ENCODE measurements at places on chromosomes 11 and 22.

DNA sequence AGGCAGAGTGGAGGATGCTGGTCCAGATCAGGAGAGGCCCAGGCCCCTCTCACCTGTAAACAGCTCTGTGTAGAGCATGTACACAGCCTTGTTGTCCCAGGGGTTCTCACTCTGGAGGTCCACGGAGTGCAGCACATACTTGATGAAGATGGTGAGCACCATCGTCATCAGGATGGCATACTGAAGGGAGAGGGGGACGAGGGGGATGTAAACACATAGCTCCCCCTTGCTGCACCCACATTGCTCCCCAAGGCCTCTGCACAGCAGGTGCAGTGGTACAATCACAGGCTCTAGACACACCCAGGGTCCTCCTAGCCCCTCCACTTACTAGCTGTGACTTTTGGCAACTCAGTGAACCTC is 2.9 kb downstream of the SYVN1 start:
- DNase-seq, result no peak

DNA sequence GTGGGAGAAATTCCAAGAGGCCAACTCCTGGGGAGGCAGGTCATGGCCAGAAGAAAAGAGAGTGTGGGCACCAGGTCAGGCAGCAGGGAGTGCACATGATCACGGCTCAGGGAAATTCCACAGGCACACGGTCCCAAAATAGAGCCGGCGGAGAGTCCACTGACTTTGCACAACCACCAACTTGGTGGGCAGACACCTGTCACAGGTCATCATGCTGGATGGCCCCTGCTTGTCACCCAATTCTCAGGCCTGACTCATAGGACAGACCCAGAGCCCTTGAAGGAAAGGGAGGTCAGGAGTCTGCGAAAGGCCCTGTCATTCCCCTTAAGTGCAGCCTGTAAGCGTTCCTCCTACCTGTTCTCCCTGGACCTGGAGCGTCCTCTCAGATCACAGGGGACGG is 15.8 kb downstream of the APOL2 start:
- DNase-seq, result no peak

- DNase-seq, result no peak
These were observed 240.0 kb downstream of the GRIK4 start for GRCh38 chr11:120751550-120751949.

DNA sequence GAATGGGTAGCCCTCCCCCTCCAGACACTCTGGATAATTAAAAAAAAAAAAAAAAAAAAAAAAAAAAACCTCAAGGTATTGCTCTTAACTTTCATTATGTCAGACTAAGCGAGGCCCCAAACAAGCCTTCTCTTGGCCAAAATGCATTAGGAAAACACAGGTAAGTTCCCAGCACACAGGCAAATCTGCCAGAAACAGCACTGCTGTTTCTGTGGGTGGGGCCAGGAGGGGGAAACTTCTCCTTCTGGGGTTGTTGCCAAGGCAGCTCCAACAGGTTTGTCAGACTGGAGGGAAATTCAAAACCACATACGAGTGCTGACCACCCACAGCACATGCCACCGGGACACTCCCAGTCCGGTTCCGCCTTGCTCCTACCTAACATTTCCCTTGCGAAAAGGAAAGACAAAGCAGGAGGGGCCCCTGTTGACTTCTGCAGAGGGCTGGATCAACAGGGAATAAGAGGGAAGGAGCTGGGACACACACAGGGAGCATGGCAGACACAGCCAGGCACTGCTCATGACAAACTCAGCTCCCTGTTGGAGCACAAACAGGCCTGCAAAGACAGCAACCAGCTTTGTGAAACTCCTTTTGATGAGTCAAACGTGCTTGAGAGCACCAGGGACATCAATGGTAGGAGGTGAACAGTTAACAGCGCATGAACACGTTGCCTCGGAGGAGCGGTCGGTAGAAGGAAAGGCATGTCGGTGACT is 55.0 kb downstream of the MYH9 start:
- DNase-seq, result no peak

All from AG04449 (cell line).